Lung (tissue), 17 donors: ENCODE measurements at places on chromosomes 4 and X. TPM values are rescaled to one million over a fixed set of nuclear protein-coding genes. Genes with fewer than 3 reads are reported as not detected.

- DNase-seq, result no peak
Observed at GRCh38 chr4:129064717-129065116, 28.6 kb downstream of the SCLT1 start.

The ADH7 gene
- 0.71 TPM for total RNA-seq

DNA sequence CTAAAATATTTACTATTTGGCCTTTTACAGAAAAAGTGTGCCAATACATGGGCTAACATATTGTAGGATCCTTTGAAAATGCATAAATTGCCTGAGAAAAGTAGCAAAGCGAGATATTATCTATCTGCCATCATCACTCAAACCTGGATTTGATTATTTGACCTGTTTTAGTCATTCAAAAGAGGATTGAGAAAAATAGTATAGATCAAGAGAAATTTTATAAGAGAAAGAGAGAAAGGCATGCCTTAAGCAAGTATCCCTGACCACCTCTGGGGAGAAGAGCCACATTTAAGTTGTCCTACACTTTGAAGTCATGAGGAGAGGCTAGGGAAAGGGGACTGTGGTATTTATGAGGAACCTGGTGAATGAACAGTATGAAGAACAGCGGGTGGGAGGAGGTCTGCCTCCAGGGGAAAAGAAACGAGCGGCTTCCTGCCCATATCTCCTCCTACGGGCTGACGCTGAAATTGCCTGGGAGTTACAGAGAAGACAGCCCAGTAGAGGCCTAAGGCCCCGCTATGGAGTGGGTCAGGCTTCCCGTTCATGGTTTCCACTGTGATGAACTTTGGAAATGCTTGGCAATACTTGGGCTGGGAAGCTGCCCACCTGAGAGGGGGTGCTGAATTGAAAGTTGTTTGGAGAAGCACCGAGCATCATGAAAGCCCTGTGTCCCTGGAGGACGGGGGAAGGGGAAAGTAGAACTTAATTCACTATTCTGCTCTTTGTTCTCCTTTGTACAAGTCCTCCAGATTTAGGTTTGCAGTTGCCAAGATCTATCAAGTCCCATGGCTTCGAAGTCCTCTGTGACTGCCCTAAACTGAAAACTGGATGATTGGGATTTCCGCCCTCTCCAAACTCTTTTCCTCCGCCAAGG is 106.9 kb upstream of the ACSL4 start:
- DNase-seq, result no peak

The PRPS1 gene
- 42.0 TPM for total RNA-seq

DNA sequence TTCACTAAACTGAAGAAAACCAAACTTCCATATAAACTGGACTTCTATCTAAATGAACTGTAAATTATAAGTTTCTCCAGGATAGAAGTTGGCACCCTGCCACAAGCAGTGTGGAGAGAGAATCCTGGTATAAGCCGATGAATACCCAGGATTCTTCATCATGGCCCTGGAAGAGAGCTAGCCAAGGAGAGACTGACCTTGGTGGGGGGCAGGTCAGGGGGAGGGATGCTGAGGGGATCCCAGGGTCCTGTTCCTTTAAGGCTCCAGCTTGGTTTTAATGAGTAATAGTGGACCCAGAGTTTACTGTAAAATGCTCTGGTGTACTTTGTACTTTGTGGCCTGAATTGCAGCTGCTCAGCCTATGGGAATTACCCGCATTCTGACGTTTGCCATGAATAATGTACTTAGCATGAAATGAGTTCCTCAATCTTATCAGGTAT is 16.9 kb downstream of the RASSF6 start:
- DNase-seq, result peak; percentile 72

The PF4V1 gene
- not detected for total RNA-seq

The NAA11 gene
- total RNA-seq, result not detected

GRCh38 chrX:153969125-153969903 is 2.3 kb downstream of the HCFC1 start:
- no peak for DNase-seq

The PARM1 gene
- total RNA-seq, result 101 TPM

DNA sequence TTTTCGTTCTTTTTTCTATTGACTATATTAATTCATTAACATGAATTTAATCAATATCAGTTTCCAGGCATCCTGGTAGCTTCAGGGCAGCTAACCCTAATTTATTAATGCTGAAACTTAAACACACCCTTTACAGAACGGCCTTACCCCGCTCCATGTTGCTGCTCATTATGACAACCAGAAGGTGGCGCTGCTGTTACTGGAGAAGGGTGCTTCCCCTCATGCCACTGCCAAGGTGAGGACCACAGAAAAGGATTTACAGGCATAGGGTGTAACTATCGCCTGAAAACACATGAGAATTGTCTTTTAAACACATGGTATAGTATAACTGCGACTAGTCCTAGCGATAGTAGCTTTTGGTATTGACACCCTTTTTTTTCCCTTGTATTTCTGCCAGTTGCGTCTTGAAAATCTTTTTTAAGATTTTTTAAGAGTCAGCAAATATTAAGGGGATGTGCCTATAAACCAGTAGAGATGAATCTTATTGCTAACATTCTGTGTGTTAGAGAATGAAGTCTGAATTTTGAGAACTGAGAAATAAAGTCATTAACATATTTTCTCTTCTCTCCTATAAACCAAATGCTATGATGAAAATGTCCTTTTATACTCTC is 229.0 kb downstream of the ANK2 start:
- peak; percentile 72 for DNase-seq

The VSIG1 gene
- total RNA-seq, result 2.4 TPM

DNA sequence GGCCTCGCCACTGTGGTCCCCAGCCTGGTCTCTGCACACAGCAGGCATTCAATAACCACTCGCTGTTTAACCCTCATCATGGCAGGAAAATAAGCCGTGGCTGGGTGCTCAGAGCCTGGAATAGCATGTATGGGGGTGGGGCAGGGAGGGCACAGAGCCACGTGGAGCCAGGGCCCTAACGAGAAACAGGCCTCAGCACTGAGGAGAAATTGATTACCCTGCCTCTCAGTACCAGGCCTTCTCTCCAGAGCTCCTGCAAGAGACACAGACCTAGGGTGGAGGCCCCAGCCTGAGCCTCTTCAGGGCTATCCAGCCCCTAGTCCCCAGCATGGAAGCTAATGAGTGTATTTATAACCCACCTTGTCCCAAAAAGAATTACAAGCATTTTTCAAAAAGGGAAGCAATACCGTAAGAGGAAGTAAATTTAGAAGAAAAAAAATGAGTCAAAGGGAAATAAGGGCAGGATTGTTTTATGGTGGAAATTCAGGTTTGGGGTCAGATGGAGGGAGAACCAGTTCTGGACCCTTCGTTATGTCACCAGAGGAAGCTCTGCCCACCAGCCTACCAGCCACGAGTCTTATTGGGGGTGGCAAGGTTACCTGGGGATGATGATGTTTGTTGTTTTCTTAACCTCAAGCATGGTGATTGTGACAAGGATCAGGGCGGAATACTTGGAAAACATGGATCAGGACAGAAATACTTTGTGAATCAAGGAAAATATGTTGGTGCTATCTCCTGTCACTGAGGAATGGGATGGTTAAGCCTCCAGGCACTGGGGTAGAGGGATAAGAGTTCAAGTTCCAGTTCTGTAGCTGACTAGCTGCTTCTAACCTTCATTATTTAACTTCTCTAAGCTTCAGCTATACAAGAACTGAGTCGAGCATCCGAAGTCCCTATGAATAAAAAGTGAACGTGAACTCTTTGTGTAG is 101.9 kb upstream of the RBPJ start:
- no peak for DNase-seq

The DNAAF6 gene
- total RNA-seq, result 3.3 TPM

DNA sequence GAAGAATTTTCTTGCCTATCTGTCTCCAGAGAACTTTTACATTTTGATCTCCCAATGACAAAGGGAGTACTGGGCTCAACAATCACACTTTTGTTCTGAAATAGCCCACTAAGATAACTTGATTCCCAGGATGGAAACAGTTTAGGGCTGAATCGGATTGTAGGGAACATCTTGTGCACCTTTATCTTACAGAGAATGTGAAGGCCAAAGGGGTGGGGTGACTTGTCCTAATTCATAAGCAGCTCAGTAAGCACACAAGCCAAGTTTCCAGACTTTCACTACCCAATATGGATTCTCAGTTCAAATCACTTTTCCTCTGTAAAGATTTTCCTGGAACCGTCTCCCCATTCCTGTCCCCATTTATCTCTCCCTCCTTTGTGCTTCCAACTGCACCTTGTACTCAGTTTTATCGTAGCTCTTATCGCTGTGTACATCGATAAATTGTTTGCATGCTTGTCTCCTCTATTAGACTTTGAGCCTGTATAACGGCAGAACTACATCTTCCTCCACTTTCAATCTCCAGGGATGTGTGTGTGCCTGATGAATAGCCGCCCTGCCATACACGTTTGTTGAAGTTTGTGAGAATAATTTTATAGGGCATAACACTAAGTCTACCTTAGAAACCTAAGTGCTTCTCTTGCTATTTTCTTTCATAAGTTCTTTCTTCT is 77.4 kb downstream of the MBNL3 start:
- DNase-seq, result no peak

DNA sequence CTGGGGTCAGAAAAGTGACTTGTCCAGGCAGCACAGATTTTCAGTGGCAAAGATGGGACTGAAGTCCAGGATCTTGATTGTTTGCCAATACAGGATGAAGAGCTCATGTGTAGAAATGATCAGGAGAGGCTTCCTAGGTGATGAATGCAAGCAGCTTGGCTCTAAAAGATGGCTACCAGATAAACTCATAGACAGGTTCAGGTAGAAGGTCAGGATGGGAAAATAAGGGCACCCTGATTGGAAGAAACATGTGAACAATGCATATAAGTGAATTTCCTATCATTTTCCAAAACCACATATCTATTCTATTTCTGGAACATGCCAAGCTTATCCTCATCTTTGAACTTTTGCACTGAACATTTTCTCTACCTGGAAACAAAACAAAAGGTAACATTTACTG is 87.7 kb downstream of the FAM13A start:
- no peak for DNase-seq

- no peak for DNase-seq
Observed at GRCh38 chr4:107570952-107571351, 149.1 kb downstream of the PAPSS1 start.

The HPRT1 gene
- 22.1 TPM for total RNA-seq

DNA sequence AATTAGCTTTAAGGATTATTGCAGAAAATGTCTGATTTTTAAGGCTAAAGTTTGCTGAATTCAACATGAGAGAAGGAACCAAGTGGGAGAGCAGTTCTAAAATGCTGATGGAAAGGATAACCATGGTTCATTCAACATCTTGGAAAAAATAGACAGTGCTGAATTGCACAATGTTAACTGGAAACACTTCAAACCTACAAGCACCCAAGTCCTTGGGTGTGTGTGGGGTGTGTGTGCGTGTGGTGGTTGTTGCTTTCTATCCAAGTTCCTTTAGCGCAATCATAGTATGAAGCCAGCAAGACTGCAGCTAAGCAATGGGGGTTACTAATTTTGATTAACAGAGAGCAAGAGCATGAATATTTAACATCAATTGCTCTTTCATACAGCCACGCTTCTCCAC is 29.3 kb upstream of the SCOC start:
- peak; percentile 36 for DNase-seq

GRCh38 chr4:29559286-29559685 is 1160.9 kb upstream of the PCDH7 start:
- no peak for DNase-seq
